PC-9 (cell line): ENCODE measurements at places on chromosomes 1 and 21. TPM values are rescaled to one million over a fixed set of nuclear protein-coding genes. Genes with fewer than 3 reads are reported as not detected.

DNA sequence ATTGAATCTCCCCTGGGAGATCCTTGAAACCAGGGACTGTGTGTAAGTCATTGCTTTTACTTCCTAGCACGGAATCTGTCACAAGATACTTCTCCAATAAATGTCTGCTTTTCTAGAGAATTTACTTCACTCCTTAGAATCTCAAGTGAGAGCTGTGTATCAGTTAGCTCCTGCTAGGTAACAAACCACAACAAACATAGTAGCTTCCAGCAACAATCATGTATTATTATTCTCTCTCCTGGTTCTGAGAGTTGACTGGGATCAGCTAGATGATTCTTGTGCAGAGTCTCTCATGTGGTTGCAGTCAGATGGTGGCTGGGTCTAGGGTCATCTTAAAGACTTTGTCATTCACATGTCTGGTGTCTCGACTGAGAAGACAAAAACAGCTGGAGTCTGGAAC, 166.9 kb upstream of the UBE2U start:
- H3K4me3 ChIP-seq: no peak overlapping the region
- H3K36me3 ChIP-seq: no peaks in the 10 kb centered on the region
- H3K27ac ChIP-seq: no peak overlapping the region
- no peak for DNase-seq
- H3K4me1 ChIP-seq: peaks cover 38% of the 10 kb centered on the region

- peaks cover 52% of the 10 kb centered on the region for H3K27me3 ChIP-seq
- H3K27ac ChIP-seq: no peak overlapping the region
- no peaks in the 10 kb centered on the region for H3K36me3 ChIP-seq
- no peak for DNase-seq
- H3K4me1 ChIP-seq: no peaks in the 10 kb centered on the region
Observed at GRCh38 chr21:45600248-45600647, 43.3 kb upstream of the PCBP3 start.

- no peak overlapping the region for H3K27ac ChIP-seq
- no peaks in the 10 kb centered on the region for H3K36me3 ChIP-seq
- no peak for DNase-seq
- no peak overlapping the region for H3K4me3 ChIP-seq
- H3K4me1 ChIP-seq: no peaks in the 10 kb centered on the region
- H3K27me3 ChIP-seq: no peaks in the 10 kb centered on the region
Observed at GRCh38 chr21:40242586-40243265, 375.5 kb downstream of the PCP4 start.

DNA sequence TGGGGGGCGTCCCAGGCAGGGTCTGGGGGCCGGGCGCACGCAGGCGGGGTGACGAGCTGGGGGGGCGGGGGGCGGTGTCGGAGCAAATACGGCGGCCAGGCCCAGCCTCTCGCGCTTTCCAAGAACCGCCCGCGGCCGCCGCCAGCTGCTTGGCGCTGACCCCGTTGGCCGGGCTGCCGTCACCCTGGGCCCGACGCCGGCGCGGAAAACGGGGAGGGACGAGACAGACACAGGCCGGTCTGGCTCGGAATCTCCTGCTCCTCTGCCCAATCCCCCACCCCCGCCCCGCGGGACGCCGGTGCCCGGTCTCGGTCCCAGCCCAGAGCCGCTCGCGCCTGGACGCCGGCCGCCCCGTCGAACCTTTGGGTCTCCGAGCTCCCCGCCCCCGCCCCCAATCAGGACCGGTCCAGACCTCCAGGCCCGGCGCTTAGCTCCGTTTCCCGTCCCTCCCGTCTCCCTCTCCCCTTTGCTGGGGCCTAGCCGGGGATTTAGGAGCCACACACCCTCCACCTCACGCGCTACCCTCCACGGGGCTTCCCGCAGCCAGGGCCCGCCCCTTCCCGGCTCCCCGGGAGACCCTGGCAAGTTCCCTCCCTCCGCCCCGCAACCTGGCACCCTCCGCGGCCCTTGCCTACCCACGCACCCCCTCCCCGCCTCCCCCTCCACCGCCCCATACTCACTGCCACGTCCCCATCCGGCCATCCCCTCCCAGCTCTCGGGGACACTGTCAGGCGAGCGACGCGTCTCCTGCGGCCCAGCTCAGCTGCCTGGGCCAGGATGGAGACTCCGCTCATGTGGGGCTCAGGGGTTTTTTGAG, 800 bp upstream of the MMP23B start:
- no peaks in the 10 kb centered on the region for H3K27me3 ChIP-seq
- H3K27ac ChIP-seq: no peak overlapping the region
- no peaks in the 10 kb centered on the region for H3K4me1 ChIP-seq
- no peak overlapping the region for H3K4me3 ChIP-seq
- H3K36me3 ChIP-seq: no peaks in the 10 kb centered on the region

DNA sequence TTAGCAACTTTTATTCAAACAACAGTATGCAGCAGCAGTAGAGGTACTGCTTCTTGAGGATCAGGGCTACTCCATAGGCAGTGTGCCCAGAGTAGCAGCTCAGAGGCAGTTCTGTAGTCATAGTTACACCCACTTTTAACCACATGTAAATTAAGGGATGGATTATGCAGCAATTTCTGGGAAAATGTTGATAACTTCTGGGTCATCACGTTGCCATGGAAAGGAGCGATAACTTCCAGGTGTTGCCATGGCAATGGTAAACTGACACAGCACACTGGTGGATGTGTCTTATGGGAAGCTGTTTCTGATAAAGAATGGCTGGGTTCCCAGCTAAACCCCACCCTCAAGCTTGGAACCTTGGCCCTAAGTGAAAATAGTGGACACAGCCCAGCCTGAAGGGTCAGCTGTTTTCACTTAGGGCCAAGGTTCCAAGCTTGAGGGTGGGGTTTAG, 29.0 kb upstream of the PLA2G2A start:
- no peaks in the 10 kb centered on the region for H3K27me3 ChIP-seq
- no peaks in the 10 kb centered on the region for H3K36me3 ChIP-seq

- no peak overlapping the region for H3K4me3 ChIP-seq
- DNase-seq: no peak
- no peaks in the 10 kb centered on the region for H3K36me3 ChIP-seq
- H3K27ac ChIP-seq: no peak overlapping the region
- no peaks in the 10 kb centered on the region for H3K27me3 ChIP-seq
Observed at GRCh38 chr1:185421485-185422107, 104.6 kb upstream of the IVNS1ABP start.

DNA sequence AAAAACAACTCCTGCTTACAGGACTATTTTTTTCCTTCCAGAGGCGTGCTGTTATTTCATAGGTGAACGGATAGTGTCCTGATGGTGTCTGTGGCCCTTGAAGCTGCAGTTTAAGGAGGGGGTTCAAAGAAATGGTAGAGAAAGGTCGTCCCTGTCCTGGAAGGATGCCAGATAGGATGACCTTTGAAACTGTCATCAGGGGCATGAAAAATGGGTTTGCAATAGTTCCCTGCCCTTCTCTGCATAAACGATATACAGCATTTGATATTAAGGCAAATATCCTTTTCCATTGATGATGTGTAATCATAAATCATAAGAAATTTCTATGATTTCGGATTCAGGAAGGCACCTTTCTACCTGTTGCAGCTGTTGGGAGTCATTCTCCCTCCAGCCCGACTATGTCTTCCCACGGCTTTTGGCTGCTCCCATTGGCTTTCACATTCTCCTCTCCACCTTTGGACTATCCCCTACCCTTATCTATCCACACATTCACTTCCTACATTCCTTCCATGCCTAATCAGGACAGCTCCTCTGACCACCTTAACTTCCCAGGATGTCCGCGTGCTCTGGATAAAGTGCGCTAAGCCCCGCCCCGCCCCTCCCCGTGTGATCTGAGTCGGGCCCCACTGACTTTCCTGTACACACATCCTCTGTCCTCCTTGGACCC, 209.8 kb downstream of the DISC1 start:
- H3K36me3 ChIP-seq: no peaks in the 10 kb centered on the region
- H3K27me3 ChIP-seq: no peaks in the 10 kb centered on the region
- no peak overlapping the region for H3K4me3 ChIP-seq
- no peak for DNase-seq
- H3K27ac ChIP-seq: no peak overlapping the region

GRCh38 chr21:38229260-38229877, 27.4 kb upstream of the KCNJ15 start:
- no peak overlapping the region for H3K4me3 ChIP-seq
- H3K27me3 ChIP-seq: no peaks in the 10 kb centered on the region
- H3K36me3 ChIP-seq: no peaks in the 10 kb centered on the region
- no peak overlapping the region for H3K27ac ChIP-seq
- no peaks in the 10 kb centered on the region for H3K4me1 ChIP-seq
- no peak for DNase-seq

GRCh38 chr21:26047279-26047967, 123.1 kb downstream of the APP start:
- H3K4me1 ChIP-seq: no peaks in the 10 kb centered on the region
- no peak overlapping the region for H3K27ac ChIP-seq
- no peaks in the 10 kb centered on the region for H3K36me3 ChIP-seq

DNA sequence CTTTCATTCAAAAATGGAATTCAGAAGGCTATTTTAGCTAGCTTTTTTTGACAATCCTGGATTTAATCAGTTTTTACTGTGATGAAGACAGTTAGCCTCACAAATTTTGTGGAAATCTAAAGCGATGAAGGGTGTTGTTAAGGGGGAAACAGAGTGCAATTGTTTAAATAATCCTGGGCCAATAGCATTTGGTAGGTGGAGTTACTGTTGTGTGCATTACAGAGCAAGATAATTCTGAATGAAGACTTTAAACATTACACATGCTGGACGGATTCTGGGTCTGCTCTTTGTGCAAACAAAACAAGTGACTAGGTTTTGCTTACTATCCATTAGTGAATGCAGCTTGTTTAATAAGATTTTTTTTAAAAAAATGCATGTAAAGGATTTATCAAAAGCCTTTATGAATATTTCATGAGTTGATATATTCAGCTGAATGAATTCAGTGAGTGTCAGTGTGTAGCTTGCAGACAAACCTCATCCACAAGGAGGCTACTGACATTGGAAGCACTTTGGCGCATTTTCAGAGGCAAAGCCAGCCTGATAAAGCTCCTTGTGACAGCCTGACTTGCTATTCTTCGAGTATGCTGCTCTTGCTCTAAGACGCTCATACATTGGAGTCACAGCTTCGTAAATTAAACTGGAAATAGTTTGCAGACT, 199.6 kb downstream of the PDE4B start:
- no peaks in the 10 kb centered on the region for H3K4me1 ChIP-seq
- H3K27ac ChIP-seq: no peak overlapping the region
- H3K27me3 ChIP-seq: no peaks in the 10 kb centered on the region
- no peak for DNase-seq

GRCh38 chr1:97906567-97907241, 14.1 kb downstream of the DPYD start:
- no peaks in the 10 kb centered on the region for H3K36me3 ChIP-seq
- no peak overlapping the region for H3K4me3 ChIP-seq
- no peak overlapping the region for H3K27ac ChIP-seq

- no peak overlapping the region for H3K27ac ChIP-seq
- H3K36me3 ChIP-seq: no peaks in the 10 kb centered on the region
- H3K4me3 ChIP-seq: no peak overlapping the region
- no peaks in the 10 kb centered on the region for H3K27me3 ChIP-seq
- no peak for DNase-seq
Observed at GRCh38 chr1:212525479-212526110, 83.0 kb upstream of the ATF3 start.

- no peak overlapping the region for H3K27ac ChIP-seq
- H3K36me3 ChIP-seq: no peaks in the 10 kb centered on the region
- no peaks in the 10 kb centered on the region for H3K4me1 ChIP-seq
- H3K27me3 ChIP-seq: no peaks in the 10 kb centered on the region
- no peak for DNase-seq
Observed at GRCh38 chr1:187645651-187646050, 816.9 kb downstream of the PLA2G4A start.

GRCh38 chr1:49204720-49205119, 428.0 kb upstream of the BEND5 start:
- H3K27me3 ChIP-seq: no peaks in the 10 kb centered on the region
- no peaks in the 10 kb centered on the region for H3K36me3 ChIP-seq
- H3K27ac ChIP-seq: no peak overlapping the region

DNA sequence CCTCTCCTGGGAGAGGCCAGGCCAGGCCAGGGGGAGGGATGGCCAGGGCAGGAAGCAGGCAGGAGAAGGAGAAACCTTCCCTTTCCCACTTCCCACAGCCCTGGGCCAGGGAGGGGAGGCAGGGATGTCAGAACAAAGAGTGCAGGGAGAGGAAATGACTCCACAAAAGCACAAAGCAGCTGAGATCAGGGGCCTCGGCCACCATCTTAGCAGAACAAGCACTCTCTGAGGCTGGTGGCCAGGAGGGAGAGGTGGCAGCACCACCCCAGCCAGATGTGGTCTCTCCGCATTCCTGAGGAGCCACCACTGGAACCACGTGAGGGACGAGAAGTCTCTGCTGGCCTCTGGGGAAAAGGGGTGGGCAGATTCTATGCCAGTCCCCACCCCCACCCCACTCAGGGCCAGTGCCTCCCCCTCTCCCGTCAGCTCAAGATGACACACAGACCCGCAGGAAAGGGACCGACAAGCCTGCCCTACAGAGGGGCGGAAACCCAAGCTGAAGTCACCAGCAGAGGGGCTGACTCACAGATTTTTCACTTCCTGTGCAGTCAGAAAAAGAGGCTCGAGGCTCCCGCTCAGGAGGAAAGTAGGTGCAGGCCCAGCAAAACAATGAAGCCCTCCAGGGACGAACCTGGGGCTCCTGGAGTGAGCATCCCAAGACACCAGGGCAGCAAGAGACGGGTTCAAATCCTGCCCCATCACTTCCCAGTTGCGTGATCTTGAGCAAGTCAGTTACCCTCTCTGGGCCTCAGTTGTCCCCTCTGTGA, 24.1 kb upstream of the ALDH4A1 start:
- H3K4me1 ChIP-seq: peaks cover 54% of the 10 kb centered on the region
- peak overlapping the region; percentile 92 for H3K27ac ChIP-seq
- H3K36me3 ChIP-seq: no peaks in the 10 kb centered on the region
- peak; percentile 78 for DNase-seq

- peaks cover 50% of the 10 kb centered on the region for H3K4me1 ChIP-seq
- H3K27me3 ChIP-seq: no peaks in the 10 kb centered on the region
- DNase-seq: peak; percentile 68
- H3K36me3 ChIP-seq: peaks cover 15% of the 10 kb centered on the region
- H3K27ac ChIP-seq: peak overlapping the region; percentile 84
- H3K4me3 ChIP-seq: no peak overlapping the region
Observed at GRCh38 chr1:93739472-93739871, 57.8 kb upstream of the BCAR3 start.

- H3K27me3 ChIP-seq: no peaks in the 10 kb centered on the region
- no peak overlapping the region for H3K4me3 ChIP-seq
- no peak for DNase-seq
- no peaks in the 10 kb centered on the region for H3K4me1 ChIP-seq
- peaks cover 30% of the 10 kb centered on the region for H3K36me3 ChIP-seq
Observed at GRCh38 chr1:180041582-180041981, 87.0 kb downstream of the CEP350 start.

The ACTN2 gene
- not detected in 2 replicates for total RNA-seq

The CA6 gene
- not detected in 2 replicates for total RNA-seq

The HPCA gene
- total RNA-seq: not detected in 2 replicates

The SEMA4A gene
- 16.2 and 19.1 TPM in 2 replicates for total RNA-seq

The AXDND1 gene
- 1.8 and 3.4 TPM in 2 replicates for total RNA-seq

The ADGRL2 gene
- 24.0 and 25.3 TPM in 2 replicates for total RNA-seq
